ENCODE measurements at places on chromosomes 3 and 15.

DNA sequence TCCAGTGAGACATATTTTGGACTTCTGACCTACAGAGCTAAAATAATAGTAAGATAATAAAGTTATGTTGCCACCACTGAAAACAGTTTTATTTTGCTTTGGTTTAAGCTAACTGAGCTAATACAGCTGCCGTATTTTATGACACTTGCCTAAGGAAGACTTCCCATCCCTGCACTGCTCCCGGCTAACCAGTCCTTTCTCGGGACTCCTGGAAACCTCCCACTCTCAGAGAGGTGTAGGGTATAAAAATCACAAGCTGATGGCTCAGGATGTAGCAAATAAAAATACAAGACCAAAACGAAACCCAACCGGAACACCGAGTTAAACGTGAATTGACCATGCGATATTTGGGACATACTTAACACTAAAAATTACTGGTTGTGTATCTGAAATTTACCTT is 448 bp upstream of the KBTBD12 start:
- no peak for DNase-seq

- DNase-seq = no peak
These were observed 2.0 kb upstream of the TMED3 start for GRCh38 chr15:79308874-79309273.

DNA sequence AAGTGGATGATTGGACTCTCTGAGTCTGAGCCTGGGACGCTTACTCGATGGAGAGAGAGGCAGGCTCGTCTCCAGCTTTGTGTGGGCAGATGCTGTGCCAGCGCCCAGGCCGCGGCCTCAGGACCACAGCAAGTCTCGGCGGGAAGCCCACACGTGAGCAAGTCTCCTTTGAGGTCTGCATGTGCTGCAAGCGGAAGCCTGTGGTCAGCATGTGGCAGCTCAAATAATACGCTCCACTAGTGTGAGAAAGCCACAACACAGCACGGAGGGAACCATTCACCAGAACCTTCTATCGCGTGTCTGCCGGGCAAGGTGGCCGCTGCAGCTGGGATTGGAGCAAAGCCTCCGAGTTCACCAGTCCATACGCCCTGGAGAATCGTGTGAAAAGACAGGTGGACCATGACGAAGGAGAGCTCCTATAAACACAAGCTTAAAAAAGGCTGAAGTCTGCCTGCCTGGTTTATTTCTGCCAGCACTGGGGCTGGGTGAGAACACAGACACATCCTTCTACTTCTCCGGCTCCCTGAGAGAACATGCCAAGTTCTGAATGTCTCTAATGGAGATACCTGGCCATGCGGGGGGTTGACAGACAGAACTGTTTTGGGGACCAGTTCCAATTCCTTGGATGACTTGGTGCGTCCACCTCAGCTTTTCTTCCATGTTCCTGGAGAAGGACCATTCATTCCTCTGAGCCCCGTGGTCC is 82.0 kb upstream of the LRIG1 start:
- no peak for DNase-seq

DNA sequence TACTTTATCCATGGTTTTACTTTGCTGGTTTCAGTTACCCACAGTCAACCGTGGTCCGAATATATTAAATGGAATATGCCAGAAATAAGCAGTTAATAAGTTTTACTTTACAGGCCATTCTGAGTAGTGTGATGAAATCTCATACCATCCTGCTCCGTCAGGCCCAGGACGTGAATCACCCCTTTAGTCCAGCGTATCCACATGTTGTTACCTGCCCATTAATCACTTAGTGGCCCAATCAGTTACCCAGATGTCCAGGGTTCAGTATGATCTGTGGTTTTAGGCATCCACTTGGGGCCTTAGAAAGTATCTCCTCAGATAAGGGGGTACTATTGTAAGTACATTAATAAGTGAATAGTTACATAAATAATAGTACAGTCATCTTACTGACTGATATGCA is 88.0 kb downstream of the TTBK2 start:
- DNase-seq = no peak

DNA sequence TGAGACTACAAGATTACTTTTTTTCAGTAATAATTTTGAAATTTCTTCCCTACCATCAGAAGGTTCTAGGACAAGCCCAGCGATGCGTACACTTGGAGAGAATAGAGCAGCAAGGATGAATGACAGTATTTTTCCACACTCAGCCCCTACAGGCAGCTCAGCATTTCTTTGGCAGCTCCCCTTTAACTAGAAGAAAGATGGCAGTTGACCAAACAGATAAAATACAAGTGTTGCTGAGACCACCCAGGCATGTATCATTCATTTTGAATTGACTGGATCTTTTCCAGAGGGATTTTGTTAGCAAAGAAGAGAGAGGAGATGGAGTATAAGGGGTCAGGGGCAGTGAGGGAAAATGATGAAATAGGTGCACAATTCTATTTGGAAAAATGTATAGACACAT is 761.3 kb downstream of the AGBL1 start:
- no peak for DNase-seq
